ENCODE measurements at places on chromosomes 7 and 10.
A peak's percentile ranks its signal among the peaks of the same experiment; 100 is the strongest.

- DNase-seq, result no peak
These were observed 322.6 kb downstream of the TFEC start for GRCh38 chr7:115708013-115708341.

- no peak for DNase-seq
These were observed 47.9 kb downstream of the MKI67 start for GRCh38 chr10:128078136-128078969.

GRCh38 chr7:37957221-37957970 lies 37.0 kb downstream of the EPDR1 start:
- DNase-seq, result no peak

GRCh38 chr10:119115926-119116325 lies 12.0 kb downstream of the DENND10 start:
- no peak for DNase-seq

DNA sequence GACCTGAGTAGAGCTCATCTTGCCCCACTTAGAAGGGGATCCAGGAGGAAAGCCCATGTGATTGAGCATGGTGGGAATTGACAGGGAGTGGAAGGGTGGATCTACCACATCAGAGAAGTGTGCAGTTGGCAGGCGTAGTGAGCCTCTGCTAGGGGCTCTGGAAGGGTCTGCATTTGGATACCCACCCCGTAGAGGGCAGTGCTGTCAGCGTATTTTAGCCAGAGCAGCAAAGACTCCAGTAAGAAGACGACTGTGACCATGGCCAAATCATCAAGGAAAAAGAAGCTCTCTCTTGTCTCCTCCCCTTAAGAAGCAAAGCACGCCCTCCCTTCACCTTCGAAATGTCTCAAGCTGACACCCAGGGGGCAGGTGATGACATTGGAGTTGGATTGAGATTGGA lies 68.8 kb upstream of the INHBA start:
- DNase-seq, result no peak

- DNase-seq, result no peak
These were observed 12.8 kb downstream of the C7orf57 start for GRCh38 chr7:48048113-48048512.

GRCh38 chr10:91617072-91617609 lies 15.7 kb downstream of the PPP1R3C start:
- no peak for DNase-seq

- DNase-seq, result no peak
These were observed 29.3 kb upstream of the SH3PXD2A start for GRCh38 chr10:103884681-103885139.

DNA sequence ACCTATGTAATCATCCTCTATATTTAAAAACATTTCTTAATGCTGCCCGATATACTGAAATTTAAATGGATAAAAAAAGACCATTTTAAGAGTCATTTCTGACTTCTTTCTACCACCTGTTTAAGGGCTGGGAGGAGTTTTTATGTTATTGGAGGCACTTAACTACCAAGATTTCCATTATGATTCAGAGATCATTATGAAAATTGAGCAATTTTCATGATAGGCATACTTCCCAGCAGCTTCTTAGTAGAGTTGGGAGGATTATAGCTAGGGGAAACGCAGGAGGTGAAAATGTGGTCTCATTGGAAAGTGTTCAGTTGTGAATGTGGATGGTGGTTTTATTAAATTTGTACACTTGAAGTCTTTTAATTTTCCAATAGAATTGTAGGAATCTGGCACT lies 28.4 kb upstream of the FAM204A start:
- DNase-seq, result no peak

GRCh38 chr7:35736725-35737124 lies 41.8 kb upstream of the HERPUD2 start:
- no peak for DNase-seq

DNA sequence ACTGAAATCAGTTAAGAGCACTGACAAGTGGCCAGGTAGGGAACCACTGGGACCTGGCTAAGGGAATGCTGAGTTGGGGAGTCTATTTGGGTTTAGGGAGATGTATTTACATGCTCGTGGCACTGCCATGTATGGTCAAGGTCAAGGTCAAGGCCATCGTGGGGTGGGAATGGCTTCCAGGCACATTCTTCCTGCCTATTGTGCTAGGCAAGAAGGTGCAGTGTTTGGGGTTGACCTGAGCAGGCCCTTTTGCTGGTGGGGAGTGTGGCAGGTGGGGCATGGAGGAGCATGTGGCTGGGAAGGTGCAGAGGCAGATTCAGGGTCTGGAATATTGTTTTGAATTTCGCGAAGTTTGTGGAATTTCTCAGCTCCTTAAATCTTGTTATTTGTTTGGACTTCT lies 17.8 kb downstream of the FAM241B start:
- DNase-seq, result no peak

GRCh38 chr10:95480102-95480900 lies 80.9 kb downstream of the SORBS1 start:
- no peak for DNase-seq

DNA sequence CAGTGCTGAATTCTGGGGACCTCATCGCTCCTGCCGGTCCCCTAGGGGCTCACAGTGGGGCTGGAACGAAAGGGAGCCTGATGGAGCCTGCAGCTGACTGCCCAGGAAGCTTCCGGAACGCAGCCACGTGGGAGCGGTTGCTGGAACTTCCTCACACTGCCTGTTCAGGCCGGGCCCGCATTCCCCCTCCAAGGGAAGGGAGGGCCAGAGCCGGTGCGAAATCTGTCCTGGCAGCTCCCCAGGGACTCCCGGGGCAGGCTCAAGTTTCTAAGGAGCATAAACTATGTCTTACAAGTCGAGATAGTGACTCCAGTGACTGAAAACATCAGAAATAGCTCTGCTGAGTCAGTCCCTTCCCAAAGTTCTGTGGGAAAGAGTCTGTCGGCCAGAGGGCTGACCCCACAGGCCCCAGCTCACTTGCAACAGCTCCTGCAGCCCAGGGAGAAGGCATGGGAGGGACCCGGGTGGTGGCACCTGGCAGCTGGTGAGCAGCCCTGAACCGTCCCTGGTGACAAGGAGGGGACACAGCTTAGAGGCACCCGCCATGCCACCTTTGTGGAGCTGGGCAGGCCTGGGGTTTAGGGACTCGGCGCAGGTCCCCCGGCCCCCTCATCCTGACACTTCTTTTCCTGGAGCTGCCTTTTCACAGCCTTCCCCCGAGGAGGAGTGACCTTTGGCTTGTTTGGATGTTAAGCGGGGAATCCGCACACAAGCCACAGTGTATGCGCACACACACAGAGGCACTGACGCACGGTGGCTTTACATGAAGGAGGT lies 47.6 kb downstream of the PDGFA start:
- peak; percentile 85 for DNase-seq

DNA sequence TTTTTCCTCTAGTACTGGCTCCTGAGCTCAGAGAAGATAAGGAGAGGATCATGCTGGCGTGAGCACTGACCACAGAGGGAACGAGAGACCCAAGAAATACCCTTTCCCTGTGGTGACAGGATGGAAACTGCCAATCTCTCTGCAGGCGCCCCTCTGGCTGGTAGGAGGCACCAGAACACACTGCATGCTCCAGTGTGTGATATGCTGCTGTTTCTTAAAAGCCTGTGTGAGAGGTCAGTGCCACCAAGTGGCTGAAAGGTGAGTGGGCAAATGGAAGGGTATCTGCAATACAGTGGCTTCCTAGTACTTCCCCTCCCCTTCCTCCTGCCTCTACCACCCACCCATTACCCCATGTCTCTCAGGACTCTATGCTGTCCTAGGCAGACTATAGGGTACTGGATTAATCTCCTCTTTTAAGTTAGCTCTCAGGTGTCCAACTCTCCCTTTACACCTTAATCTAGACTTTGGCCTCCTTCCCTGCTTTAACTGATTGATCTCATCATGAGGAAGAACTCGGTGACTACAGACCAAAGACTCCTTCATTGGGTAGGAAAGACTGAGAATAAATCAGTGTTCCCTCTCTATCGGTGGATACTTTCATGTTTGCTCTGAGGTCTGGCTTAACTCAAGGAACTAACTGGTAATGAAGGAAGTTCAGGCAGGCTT lies 283.6 kb downstream of the ADRA2A start:
- DNase-seq, result no peak

DNA sequence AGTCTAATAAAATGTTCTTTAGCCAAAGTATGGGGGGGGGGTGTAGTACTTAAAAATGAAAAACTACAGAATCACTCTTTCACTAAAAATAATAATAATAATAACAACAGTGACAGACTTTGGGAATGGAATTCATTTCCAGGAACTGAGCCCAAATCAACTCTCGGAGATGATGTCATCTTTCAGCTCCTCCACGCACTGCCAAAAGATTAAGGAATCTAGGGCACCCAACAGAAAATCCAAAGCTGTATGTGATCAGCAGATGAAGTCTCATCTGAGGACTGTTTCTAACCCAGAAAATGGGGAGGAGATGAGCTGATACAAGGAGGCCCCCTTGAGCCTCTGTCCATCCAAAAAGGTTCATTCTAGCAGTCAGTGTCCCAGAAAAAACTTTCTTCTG lies 54.5 kb downstream of the GRB10 start:
- peak; percentile 39 for DNase-seq

DNA sequence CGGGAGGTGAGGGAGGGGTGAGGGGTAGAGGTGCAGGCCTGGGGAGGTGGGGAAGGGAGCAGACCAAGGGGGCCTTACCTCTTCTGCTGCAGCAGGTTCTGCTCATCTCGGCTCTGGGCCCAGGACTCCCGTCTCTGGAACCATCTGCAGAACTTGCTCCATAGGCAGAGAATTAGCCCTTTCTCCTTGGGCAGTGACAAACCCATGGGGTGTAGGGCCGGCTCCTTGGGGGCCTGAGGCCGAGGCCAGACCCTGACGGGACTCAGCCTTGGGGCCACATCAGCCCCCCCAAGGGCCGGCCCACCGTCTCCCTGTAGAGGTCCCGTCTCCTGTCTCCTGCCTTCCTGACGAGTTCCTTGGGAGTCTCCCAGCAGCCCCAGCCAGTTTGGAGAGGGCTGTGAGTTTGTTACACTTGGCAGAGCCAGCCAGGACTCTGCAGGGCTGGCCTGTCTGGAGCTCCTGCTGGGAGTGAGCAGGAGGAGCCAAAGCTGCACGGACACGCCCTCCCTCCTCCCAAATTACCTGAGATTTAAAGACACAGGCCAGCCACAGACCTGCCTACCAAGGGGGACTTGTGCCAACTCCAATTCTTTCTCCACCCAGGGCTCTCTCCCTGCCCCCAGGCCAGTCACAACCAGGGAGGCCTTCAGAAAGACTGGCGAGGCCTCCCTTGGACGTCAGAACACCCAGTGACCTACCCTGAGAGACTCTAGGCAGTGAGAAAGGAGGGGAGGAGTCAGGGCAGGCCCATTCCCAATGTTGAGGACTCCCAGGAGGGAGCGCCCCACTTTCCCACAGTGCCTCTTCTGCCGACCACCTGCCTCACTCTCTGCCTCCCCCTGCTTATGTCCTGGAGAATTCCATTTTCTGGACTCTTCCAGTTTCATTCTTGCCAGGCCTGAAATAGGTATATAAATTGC lies at the start of gene TRPV6:
Gene TRPV6, minus strand, starts transcription at position 435 of the 920 bp plus-strand sequence.
- DNase-seq, result no peak

- no peak for DNase-seq
These were observed 28.1 kb downstream of the BLNK start for GRCh38 chr10:96243296-96243695.

Measured in GM04503 (cell line).